Activated CD4-positive, alpha-beta T cell treated with anti-CD3 and anti-CD28 coated beads, Interleukin-2, amount 10 ng/mL, durations not matched to agents 24 days and 14 days (primary cell): ENCODE measurements at places on chromosomes 12 and 14. TPM values are rescaled to one million over a fixed set of nuclear protein-coding genes. Genes with fewer than 3 reads are reported as not detected.

- no peak for DNase-seq
Observed at GRCh38 chr14:57486767-57487379, 6.8 kb downstream of the CCDC198 start.

GRCh38 chr14:93186466-93186865 is 1.3 kb downstream of the LYSET start:
- DNase-seq, result no peak

DNA sequence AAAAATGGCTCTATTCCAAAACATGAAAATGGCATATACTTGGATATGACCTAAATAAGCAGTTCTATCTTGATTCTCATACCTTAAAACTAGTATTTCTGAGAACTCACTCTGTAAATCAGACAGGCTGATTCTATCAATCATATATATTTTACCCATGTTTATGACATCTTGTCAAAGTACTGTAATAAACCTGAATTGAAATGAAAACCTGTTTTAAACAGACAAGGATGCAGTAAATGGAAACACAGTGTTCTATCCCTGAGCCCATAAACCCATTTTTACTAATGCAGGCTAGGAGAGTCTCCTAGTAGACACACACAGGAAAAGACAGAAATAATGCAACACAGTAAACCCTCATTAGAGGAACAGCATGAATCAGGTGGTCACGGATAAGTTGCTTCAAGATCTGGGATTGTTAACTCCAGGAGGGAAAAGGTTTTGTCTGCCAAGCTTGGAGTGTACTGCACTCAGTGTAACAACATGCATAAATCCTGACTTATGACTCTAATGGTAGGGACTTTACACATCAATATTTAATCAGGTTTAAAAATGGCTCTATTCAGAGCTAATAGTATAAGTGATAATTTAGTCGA is 93.6 kb upstream of the CPNE8 start:
- DNase-seq, result no peak

DNA sequence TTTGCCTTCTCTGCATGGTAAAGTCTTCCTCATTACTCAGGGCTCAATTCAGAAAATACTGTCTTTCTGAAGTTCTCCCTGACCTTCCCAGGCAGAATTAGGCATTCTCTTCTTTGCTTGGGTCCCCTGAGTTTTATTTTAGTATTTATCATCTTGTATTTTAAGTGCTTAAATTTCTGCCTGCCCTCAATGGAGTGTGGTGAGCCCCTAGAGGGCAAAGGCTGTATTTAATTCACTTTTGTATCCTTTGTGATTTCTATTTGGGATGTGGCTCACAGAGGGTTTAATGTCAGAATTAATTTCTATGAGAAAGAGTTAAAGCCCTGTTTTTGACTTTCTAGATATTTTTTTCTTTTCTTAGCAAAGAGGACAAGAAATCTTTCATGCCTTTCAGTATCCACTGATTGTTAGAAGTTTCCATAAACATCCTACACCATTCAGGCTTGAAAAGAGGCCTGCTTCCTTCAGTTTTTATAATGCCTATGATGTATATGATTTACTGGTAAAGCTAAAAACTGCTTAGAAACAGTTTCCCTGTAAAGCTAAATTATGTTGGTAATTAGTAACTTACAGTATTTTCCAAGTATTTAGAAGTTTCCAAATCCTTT is 55.6 kb upstream of the PTPRB start:
- no peak for DNase-seq

SLCO1B3 gene
- total RNA-seq, result not detected in 2 replicates

GLT1D1 gene
- 2.2 TPM in 2 replicates for total RNA-seq

AQP5 gene
- not detected in 2 replicates for total RNA-seq

NFATC4 gene
- total RNA-seq, result not detected in 2 replicates

SLC6A13 gene
- total RNA-seq, result not detected in 2 replicates
